Central memory CD8-positive, alpha-beta T cell (primary cell): ENCODE measurements at places on chromosomes 2 and 18.

DNA sequence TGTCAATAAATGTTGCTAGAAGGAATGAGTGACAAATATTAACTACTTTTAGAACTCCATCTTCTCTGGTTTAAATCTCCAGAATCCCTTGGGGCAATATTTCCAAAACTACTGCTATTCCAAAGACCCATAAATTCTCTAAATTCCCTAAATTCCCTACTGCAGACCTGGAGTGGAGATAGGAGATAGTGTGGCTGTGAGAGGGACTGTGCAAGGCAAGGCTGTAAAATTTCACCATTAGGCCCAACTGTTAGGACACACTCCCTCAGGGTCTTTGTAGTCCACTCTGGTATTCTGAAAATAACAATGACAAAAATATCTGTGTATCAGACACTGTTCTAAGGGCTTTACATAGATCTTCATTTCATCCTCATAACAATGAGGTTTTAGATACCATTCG lies 67.9 kb downstream of the MYL12B start:
- H3K27ac ChIP-seq: no peak overlapping the region
- no peak for DNase-seq
- no peak overlapping the region for H3K4me3 ChIP-seq
- no peaks in the 10 kb centered on the region for H3K36me3 ChIP-seq
- peaks cover 22% of the 10 kb centered on the region for H3K27me3 ChIP-seq

GRCh38 chr18:76455003-76455676 lies 39.9 kb downstream of the ZNF516 start:
- H3K4me1 ChIP-seq: peaks cover 7% of the 10 kb centered on the region
- H3K27ac ChIP-seq: no peak overlapping the region
- H3K27me3 ChIP-seq: peaks cover 46% of the 10 kb centered on the region
- H3K36me3 ChIP-seq: no peaks in the 10 kb centered on the region

GRCh38 chr2:37564356-37564755 lies 107.1 kb downstream of the CDC42EP3 start:
- H3K27me3 ChIP-seq: no peaks in the 10 kb centered on the region
- H3K4me3 ChIP-seq: no peak overlapping the region
- peaks cover 19% of the 10 kb centered on the region for H3K4me1 ChIP-seq
- no peak overlapping the region for H3K27ac ChIP-seq
- no peak for DNase-seq

DNA sequence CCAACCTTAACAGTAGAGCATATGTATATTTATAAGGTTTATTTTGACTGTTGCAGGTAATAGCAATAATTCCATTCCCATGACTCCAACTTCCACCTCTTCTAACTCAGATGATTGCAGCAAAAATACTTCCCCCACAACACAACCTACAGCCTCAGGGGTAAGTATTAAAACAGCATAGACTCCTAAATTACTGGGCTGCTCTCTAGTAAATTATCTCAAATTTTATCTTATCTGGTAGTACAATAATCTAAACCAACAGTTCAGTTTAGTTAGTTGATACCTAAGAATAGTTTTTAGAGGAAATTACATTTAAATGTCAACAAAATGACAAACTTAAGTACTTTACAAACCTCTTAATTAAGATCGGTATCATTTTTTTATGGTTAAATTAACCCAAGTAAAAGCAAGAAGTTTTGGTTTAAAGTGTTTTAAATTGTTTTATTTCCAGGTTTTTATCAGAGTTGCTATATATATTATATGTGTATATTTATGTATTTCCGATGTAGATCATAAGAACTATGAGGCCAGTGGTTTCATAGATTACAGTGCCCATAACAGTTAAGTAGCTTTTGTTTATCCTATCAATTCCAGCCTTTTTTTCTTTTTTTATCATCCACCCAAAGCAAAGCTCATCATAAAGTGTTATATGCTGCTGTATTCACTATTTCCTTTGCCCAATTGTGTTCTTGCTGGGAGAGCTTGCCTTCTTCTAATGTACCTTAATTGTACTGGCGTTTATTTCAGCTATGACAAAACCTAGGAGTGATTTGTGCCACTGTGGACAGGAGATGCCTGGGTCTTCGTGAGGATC lies 13.7 kb downstream of the GATA6 start:
- H3K4me3 ChIP-seq: no peak overlapping the region
- no peak for DNase-seq
- H3K4me1 ChIP-seq: no peaks in the 10 kb centered on the region
- no peak overlapping the region for H3K27ac ChIP-seq

DNA sequence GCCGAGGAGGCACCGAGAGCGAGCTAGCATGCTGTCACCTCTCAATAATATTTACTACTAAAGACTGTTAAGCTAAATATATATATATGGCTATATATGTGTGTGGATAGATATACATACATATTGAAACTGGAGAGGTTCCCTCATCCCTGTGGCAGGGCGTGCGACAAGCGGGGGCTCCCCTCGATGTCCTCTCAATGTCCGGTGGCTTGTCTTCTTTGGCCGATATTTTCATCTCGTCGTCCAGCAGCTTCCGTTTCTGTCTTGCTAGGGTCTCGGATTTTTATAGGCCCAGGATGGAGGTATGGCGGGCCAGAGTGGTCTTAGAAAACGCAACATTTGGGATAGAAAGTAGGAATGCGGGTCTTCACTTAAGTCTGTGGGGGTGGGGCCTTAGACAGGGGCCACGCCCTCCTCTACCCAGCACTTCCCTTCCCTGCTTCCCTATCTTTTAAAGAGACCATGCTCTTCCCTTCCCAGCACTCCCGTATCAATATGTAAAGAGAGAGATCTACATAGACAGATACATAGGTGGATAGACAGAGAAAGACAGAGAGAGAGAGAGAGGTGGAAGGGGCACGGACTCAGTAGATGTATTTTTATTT lies 866.8 kb downstream of the DSC3 start:
- DNase-seq: no peak
- H3K27ac ChIP-seq: no peak overlapping the region
- no peaks in the 10 kb centered on the region for H3K4me1 ChIP-seq
- H3K36me3 ChIP-seq: no peaks in the 10 kb centered on the region
- H3K27me3 ChIP-seq: no peaks in the 10 kb centered on the region

DNA sequence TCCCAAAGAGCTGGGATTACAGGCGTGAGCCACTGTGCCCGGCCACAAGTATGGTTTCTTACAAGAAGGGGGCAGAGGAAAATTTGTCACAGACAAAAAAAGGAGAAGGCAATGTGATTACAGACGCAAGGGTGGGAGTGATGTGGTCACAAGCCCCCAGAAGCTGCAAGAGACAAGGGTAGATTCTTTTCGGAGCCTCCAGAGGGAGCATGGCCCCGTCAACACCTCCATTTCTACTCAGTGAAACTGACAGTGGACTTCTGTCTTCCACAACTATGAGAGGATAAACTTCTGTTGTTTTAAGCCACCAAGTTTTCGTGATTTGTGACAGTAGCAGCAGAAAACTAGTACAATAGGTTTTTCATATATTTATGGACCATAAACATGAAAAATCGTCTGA lies 2.1 kb upstream of the TCF7L1 start:
- DNase-seq: no peak
- H3K27me3 ChIP-seq: peaks cover 58% of the 10 kb centered on the region
- H3K36me3 ChIP-seq: peaks cover 3% of the 10 kb centered on the region

- no peaks in the 10 kb centered on the region for H3K4me1 ChIP-seq
- DNase-seq: no peak
- H3K36me3 ChIP-seq: no peaks in the 10 kb centered on the region
- H3K4me3 ChIP-seq: no peak overlapping the region
- peaks cover 25% of the 10 kb centered on the region for H3K27me3 ChIP-seq
- H3K27ac ChIP-seq: no peak overlapping the region
Measured at GRCh38 chr18:32420084-32420750, 50.5 kb downstream of the GAREM1 start.

- no peak overlapping the region for H3K27ac ChIP-seq
- H3K4me1 ChIP-seq: no peaks in the 10 kb centered on the region
- no peak for DNase-seq
- no peaks in the 10 kb centered on the region for H3K27me3 ChIP-seq
- no peaks in the 10 kb centered on the region for H3K36me3 ChIP-seq
- H3K4me3 ChIP-seq: no peak overlapping the region
Measured at GRCh38 chr2:178895872-178896271, 88.6 kb upstream of the TTN start.

DNA sequence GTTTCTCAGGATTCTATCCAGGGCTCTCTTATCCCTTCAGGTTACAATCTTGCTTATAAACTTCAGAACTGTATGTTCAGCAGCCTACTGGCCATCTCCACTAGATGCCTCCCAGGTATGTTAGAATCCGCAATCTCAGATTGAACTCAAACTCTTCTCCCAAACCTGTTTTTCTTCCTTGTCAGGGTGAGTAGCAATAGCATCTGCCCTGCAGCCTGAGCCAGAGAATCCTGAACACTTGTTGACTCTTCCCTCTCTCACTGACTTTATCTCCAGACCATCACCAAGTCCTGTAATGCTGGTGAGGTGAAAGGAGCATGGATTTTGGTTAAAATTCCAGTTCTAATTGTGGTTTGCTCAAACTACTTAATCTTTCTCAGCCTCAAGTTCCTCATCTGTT lies 82.6 kb upstream of the ALPP start:
- no peak for DNase-seq
- H3K4me1 ChIP-seq: peaks cover 34% of the 10 kb centered on the region
- H3K27me3 ChIP-seq: no peaks in the 10 kb centered on the region
- H3K27ac ChIP-seq: no peak overlapping the region
- peaks cover 13% of the 10 kb centered on the region for H3K36me3 ChIP-seq

DNA sequence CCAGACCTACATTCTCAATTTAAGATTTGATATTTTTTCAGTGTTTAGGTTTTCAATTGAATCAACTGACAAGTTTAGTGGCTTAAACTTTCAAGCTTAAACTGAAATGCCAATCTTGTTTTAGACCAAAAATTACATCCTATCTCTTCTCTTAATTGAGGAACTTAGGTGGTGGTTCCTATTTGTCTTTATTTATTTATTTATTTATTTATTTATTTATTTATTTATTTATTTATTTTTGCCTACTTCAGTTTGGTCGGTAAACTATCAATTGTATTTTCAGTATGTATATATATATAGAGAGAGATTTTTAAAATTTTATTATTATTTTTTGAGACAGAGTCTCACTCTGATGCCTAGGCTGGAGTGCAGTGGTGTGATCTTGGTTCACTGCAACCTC lies 68.1 kb downstream of the NEDD4L start:
- H3K27me3 ChIP-seq: peaks cover 46% of the 10 kb centered on the region
- DNase-seq: no peak
- H3K27ac ChIP-seq: no peak overlapping the region
- H3K4me1 ChIP-seq: no peaks in the 10 kb centered on the region
- H3K36me3 ChIP-seq: no peaks in the 10 kb centered on the region
- H3K4me3 ChIP-seq: no peak overlapping the region

- H3K4me3 ChIP-seq: no peak overlapping the region
- H3K4me1 ChIP-seq: no peaks in the 10 kb centered on the region
- no peak overlapping the region for H3K27ac ChIP-seq
- H3K27me3 ChIP-seq: peaks cover 24% of the 10 kb centered on the region
Measured at GRCh38 chr2:127428815-127429109, 10.5 kb downstream of the PROC start.

GRCh38 chr18:11035376-11035775 lies 114.0 kb downstream of the PIEZO2 start:
- no peak overlapping the region for H3K27ac ChIP-seq
- H3K4me1 ChIP-seq: no peaks in the 10 kb centered on the region
- no peaks in the 10 kb centered on the region for H3K27me3 ChIP-seq
- H3K36me3 ChIP-seq: no peaks in the 10 kb centered on the region
- no peak overlapping the region for H3K4me3 ChIP-seq

DNA sequence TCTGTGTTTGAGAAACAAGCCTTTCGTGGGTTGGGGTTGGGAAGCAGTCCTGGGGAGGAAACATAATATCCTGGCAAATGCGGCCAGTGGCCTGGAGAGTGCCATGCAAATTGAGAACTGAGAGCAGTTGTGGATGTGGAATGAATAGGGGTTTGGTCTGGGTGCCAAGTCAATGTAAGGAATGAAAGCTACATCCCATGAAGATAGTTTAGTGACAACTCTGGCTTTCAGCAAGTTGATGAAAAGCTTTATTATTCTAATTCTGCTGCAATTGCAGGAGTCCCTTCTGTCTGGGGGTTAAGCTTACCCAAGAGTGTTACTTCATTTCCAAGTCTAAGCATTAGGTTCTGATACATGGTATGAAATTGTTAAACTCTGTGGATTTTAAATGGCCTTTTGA lies 771.6 kb downstream of the DPP10 start:
- H3K27me3 ChIP-seq: no peaks in the 10 kb centered on the region
- no peaks in the 10 kb centered on the region for H3K36me3 ChIP-seq
- H3K27ac ChIP-seq: no peak overlapping the region
- no peak overlapping the region for H3K4me3 ChIP-seq
- no peak for DNase-seq

DNA sequence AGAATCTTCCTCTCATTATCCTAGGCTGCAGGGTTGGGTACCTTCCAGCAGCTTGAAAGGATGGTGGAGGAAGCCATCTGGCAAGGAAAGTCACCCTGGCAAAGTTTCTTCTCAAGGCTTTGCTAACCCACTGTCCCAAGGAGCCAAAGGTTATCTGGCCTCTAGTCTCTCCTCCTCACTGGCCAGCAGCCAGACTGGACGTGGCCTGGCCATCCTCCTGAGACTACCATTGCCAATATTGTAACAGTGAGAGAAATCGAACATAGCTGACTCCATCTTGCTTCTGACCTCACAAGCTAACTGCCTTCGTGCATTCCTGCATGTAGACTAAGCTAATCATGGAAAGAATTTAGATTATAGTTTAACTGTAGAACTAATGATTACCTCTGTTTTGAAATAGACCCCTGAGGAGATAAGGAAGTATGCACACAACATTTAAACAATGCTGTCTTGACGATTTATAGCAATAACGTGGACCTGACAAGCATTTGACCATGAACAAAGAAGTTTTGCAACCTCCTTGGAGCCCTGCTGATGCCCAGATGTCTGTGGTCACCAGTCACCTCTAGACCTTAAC lies 7.8 kb upstream of the ANXA4 start:
- DNase-seq: no peak
- H3K4me3 ChIP-seq: no peak overlapping the region
- no peak overlapping the region for H3K27ac ChIP-seq
- H3K36me3 ChIP-seq: no peaks in the 10 kb centered on the region

GRCh38 chr2:150639383-150639782 lies 151.9 kb upstream of the RND3 start:
- no peaks in the 10 kb centered on the region for H3K27me3 ChIP-seq
- H3K27ac ChIP-seq: no peak overlapping the region
- no peaks in the 10 kb centered on the region for H3K36me3 ChIP-seq
- DNase-seq: no peak

- H3K4me3 ChIP-seq: no peak overlapping the region
- DNase-seq: no peak
- peaks cover 2% of the 10 kb centered on the region for H3K36me3 ChIP-seq
- no peak overlapping the region for H3K27ac ChIP-seq
- no peaks in the 10 kb centered on the region for H3K4me1 ChIP-seq
Measured at GRCh38 chr2:146785101-146785500, 1059.7 kb upstream of the ACVR2A start.

GRCh38 chr2:207086136-207086535 lies 79.6 kb downstream of the KLF7 start:
- no peaks in the 10 kb centered on the region for H3K27me3 ChIP-seq
- H3K4me3 ChIP-seq: no peak overlapping the region
- H3K27ac ChIP-seq: no peak overlapping the region
- no peaks in the 10 kb centered on the region for H3K4me1 ChIP-seq
